Stimulated activated CD4-positive, alpha-beta T cell treated with anti-CD3 and anti-CD28 coated beads, Interleukin-2, amount 100 ng/mL, for 4 hours (primary cell): ENCODE measurements at places on chromosomes 7 and 10.

DNA sequence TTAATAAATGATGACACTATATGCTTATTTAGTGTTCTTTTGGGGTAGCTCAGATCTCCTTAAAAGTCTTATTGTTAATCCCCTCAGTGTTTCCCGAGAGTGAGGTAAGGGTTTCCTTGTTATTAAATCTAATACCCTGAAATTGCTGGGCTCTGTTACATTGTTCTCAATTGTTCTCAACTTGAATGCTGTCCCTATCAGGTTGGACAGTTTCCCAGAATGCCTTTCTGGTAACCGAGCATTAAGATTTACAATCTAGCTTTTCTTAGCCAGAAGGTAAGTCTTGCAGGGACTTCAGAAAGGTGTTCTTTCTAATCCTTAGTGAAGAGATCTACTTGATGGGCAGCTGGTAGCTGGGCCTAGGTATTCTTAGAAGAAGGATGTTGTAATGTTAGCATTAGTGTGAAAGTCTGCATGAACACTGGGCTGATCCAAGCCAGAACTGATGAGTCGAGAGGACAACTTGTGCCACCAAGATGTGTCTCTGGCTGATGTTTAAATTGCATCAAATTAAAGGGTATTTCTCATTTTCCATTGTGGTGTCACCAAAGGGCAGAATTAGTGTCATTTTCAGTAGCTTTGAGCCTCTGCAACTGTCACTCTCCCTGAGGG, 89.9 kb downstream of the SND1 start:
- no peak for DNase-seq

DNA sequence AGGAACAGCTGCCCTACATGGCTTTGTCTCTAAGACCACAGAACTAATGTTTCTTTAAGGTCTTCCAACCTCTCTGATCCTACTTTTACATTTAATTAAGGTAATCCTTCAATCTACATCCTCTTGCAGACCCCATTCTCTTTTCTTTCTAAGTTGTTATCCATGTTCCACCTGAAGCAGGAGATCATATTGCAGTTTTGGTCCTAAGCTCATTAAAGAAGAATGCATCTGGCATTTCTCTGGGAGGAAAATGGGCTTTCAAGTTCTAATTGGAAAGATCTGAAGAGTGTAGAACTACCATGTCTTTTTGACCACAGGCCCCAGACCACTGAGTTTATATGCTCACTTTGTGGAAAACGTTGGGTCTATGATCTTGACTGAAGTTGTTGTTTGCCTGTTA, 111.2 kb downstream of the SEM1 start:
- no peak for DNase-seq

- DNase-seq, result no peak
Measured at GRCh38 chr7:30671793-30672465, 10.3 kb downstream of the CRHR2 start.

GRCh38 chr10:4202938-4203337, 417.9 kb upstream of the KLF6 start:
- DNase-seq, result no peak

DNA sequence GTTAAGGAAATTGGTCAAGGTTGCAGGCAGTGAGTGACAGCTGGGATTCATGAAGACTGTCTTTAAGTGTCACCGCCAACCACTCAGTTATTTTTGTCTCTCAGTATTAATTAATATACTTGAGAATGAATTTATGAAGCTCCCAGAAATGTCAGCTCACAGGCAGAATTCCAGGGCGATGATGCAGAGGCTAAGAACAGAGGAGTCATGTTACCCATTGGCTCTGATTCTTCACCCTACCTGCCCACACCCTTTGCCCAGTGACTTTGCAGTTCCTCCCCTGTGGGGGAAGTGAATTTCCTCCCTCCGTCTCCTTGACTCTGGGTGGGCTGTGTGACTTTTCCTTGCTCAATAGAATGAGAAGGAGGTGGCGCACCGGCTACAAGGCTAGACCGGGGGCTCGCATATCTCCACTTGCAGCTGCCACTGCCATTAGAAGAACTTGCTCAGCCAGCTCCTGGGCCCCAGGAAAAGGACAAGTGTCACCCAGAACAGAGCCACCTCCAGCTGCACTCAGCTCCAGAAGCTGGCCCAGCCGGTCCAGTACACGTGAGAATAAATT, 157.1 kb upstream of the PRKCQ start:
- DNase-seq, result no peak

GRCh38 chr10:70490142-70490541, 11.6 kb downstream of the PALD1 start:
- DNase-seq, result no peak

DNA sequence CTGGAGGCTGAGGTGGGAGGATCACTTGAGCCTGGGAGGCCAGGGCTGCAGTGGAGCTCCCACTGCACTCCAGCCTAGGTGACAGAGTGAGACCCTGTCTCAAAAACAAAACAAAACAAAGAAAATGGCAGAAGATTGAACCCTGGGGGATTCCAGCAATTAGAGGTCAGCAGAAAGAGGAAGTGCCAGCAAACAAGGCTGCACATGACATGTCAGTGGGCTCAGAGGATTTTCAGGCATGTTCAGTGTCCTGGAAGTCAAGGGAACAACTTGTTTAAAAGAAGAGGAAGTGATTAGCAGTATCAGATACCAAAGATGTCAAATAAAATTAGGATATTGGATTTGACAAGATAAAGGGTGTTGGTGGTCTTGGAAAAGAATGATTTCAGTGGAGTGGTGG, 32.3 kb downstream of the RAB18 start:
- no peak for DNase-seq

DNA sequence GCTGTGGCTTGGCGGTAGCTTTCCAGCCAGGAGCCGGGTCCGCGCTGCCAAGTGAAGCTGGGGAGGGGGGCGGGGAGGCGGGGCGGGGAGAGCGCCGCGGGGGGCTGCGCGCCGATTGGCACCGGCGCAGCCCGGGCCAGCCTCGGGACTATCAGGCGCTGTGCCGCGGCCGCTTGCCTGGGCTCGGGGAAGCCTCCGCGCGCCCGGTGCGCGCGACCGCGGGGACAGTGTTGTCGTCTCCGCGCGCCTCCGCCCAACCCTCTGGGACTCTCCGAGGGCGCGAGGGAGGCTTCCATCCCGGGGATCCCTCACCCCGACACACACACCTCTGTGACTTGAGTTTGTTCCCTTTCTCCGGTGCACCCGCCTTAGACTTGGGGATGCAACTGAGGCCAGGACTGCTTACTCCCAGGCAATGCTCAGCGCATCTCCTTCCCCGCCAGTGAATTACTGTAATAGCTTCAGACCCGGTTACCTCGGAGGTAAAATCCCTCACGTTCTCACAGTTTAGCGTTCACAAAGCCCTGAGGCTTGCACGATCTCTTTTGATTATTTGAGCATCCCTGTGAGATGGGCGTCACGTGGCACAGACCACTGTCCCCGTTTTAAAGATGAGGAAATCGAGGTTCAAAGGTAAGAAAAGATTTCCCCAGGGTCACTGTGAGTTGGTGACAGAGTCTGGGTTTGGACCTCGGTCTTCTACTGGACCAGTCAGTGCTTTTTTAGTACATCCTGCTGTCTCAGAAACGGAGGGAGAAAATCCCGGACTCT, at the start of gene NKX1-2:
Gene NKX1-2 (minus strand): TSS at position 24 of the 771 bp plus-strand sequence. CDS start 92 bp downstream, outside the sequence.
- no peak for DNase-seq
